ENCODE measurements at places on chromosomes 6 and 20.

- DNase-seq, result no peak
Observed at GRCh38 chr6:169890901-169891300, 139.5 kb downstream of the ERMARD start.

- peak; percentile 36 for DNase-seq
Observed at GRCh38 chr20:33909331-33909921, 84.3 kb upstream of the RALY start.

- no peak for DNase-seq
Observed at GRCh38 chr6:52725535-52726192, 37.6 kb downstream of the GSTA2 start.

DNA sequence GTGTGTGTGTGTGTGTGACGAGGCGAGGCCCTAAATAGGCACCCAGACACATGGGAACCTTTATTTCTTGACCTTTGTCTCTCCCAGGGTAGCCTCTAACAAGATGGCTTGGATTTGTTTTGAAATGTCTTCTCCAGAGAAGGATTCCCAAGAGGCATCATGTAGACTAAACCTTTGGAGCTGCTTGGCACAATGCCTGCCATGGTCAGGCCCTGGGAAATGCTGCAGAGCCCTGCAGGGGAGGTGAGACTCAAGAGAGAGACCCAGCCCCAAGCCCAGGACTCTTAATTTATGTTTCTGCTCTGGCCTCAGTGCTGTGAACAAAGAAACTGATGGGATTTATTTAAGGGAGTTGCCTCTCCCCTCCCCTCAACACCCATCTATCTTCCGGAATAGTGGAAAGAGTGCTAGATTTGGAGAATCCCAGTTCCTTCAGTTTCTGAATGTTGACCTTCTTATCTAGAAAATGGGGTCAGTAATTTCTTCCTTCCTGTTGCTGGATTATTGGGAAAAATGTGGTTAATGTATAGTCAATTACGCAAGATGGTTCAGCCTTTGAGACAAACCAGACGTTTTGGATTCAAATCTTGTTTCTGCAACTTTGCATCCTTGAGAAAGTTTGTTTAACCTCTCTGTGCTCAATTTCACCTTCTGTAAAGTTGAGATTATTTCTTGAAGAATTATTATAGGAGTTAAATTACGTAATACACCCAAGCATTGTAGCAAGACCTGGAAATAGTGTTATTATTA lies 434.8 kb downstream of the MAFB start:
- no peak for DNase-seq

GRCh38 chr6:112800439-112800838 lies 453.3 kb downstream of the RFPL4B start:
- DNase-seq, result no peak

GRCh38 chr20:61298661-61299060 lies 46.6 kb downstream of the CDH4 start:
- no peak for DNase-seq

DNA sequence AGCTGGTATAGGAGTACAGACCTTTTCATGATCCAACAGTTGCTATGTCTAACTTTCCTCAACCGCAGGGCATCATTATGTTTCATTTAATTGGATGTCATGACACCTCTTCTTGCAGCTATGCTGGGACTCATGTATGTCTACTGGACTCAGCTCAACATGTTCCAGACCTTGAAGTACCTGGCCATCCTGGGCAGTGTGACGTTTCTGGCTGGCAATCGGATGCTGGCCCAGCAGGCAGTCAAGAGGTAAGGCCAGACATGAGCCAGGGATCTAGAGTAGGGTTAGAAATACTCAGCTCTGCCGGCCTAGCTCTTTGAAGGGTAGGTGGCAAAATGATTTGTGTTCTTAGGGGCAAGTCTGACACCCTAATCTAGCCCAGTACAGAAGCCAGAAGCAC lies 25.2 kb downstream of the GHRH start:
- no peak for DNase-seq

DNA sequence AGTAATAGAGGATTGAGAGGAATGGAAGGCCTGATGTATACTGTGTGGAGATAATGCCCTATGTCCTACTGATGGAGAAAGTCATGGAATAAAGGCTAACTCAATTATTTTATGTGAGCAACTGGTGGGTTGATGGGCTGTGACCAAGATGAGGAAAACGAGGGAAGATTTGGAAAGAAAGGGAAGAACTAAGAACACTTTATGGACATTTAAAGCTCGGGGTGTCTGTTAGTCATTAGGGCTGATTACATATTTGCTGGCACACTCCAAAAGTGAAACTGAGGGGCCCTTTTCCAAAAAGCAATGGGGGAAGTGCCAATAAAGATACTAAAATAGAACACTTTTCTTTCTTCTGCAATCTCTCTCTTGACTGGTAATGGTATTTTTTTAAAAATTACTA lies 439.5 kb downstream of the PLCB1 start:
- DNase-seq, result no peak

DNA sequence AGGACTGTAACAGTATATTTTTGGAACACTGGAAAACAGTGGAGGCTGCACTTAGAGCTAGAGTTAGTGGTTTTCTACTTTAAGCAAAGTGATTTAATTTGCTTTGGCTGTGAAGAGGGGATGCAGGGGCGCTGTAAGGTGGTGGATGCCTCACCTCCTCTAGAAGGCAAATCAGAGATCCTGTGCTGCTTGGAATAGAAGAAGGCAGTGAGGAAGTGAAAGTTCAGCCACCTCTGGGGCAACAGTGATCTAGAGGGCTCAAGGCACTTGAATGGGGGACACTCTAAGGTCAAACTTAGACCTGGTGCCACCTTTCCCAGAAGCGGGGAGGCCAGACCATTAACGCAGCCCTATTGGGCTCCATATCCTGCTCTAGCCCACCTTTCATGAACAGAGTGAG lies 19.0 kb upstream of the SNRPB2 start:
- no peak for DNase-seq

DNA sequence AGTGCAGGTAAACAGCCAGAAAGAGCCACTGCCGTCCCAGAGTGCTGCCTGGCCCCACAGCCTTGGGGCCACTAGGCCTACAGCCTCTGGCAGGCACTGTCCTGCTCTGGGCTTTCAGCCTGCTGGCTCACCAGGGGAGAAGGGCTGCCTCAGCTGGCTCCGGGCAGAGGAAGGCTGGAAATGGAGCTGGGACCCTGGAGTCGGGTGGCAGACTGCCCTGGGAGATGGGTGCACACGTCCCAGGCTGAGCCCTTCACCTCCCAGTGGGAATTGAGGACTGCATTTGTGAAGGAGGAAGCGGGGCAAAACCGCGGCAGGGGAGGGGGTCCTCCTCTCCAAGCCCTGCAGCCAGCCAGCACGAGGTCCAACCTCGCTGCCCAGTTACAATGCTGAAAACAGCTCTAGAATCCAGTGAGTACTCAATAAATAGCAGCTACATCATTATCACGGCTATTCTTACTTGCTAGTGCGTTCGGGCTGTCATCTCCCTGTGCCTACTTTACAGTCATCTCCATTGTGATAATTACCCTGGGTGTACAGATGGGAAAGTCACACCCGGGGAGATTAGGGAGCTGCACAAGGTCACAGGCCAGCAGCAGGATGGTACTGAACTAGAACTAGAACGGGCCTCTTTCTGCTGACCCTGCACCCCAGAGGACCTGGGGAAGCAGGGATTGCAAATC lies 13.1 kb downstream of the ACSS1 start:
- no peak for DNase-seq

DNA sequence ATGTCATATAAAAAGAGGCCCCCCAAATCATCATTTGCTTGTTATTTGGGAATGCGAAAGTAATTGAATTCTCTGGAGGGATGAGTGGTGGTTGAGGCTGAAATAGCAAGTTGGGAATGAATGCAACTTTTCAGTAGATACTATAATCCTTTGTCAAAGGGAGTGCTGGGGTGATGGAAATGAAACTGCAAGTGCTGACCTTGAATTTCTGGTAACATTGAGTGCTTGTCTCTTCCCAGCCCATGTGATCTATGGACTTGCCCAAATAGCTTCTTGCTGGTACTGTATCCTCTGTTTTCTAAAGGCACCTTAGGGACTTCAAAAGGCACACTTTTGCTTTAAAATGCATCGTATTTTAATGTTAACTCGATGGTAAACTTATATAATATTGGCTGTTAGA lies 14.8 kb downstream of the PAQR8 start:
- peak; percentile 20 for DNase-seq

GRCh38 chr20:17202673-17203072 lies 24.2 kb upstream of the PCSK2 start:
- no peak for DNase-seq

GRCh38 chr20:663315-664090 lies 10.5 kb upstream of the SRXN1 start:
- DNase-seq, result no peak

- no peak for DNase-seq
Observed at GRCh38 chr6:62980724-62981123, 230.5 kb upstream of the FKBP1C start.

DNA sequence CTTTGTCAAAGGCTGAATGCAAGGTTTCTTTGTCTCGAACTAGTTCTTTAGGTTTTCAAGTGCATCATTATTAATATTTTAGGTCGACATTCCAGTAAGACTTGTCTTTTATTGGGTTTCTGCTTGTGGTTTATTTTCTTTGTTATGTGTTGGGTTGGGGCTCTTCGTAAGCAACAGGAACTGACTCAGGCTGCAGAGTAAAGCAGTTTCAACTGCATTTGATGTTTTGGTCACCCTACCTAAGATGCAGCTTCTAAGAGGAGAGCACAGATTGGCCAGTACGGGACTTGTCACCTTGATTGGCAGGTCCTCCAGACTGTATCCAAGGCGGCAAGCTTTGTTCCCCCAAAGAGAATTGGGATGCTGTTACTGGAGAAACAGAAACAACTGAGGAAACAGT lies 149.5 kb upstream of the SULF2 start:
- DNase-seq, result no peak

DNA sequence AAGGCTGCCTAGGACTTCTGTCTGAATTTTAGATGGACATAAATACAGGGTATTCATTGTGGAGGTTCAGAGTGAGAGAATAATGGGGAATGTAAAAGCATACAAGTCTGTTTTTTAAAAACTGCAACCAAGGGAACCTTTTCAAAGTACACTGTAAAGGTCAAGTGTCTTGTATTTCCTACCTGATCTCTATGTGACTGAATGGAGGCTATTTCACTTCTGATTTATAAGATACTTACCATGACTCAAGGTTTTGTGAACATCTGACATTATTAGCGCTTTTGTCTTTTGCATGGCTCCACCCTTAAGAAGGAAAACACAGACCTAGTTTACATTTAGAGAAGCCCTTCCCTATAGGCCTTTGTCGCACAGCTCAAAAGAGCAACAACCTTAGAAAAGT lies 126.5 kb downstream of the ZFAND3 start:
- no peak for DNase-seq

DNA sequence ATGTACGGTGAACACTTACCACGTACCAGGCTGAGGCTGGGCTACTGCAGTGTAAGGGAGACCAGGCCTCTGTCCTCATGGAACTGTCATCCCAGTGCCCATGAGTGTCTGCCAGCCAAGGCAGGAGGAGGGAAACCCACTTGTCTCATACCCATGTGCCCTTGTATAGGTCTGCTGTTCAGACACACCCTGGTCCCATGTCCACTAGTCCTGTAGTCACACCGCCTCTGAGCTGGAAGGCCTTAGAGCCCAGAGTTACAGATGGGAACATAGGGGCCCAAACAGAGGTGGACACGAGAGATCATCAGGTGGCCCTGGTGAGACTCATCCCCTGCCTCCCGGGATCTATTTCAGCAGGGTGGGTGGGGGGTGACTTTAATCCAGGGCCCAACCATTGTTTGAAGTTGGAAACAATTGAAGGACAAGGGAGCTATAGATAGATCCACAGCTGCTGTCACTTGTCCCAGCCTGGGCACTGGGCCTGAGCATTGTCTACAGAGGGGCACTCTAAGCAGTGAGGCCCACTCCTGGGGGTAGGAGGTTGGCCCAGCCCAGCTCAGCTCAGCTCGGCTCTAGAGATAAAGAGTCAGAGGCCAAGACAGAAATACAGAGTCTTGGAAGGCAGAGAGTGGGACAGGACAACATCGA lies 14.6 kb downstream of the MYH7B start:
- no peak for DNase-seq

GRCh38 chr6:116268589-116269293 lies 11.0 kb downstream of the TSPYL1 start:
- DNase-seq, result peak; percentile 85

DNA sequence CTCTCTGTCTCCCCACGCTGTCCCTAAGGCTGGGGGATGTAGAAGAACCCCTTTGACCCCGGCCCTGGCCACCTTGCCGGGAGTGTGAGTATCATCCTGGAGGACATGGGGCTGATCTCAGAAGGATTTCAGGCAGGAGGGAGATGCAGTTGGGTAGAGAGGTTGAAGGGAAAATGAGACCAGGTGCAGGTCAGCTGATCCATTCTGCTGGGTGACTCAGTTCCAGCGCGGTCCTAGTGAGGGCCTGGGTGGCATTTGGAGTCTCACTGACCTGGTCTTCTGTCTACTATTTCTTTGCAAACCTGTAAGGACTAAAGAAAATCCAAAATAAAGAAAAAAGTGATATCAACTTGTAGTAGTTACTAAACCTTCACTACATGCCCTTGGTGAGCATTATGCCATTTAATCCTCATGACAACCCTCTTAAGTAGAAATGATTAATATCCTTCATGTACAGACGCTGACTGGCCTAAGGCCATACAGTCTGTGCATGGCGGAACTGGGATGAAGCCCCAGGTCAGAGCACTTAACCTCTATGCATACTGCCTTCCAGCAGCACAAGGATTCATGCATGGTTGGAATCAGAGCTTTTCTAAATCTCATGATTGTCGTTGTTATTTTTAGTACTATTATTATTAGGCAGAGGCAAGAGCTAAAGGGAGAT lies 106.3 kb downstream of the ZDHHC14 start:
- DNase-seq, result no peak

DNA sequence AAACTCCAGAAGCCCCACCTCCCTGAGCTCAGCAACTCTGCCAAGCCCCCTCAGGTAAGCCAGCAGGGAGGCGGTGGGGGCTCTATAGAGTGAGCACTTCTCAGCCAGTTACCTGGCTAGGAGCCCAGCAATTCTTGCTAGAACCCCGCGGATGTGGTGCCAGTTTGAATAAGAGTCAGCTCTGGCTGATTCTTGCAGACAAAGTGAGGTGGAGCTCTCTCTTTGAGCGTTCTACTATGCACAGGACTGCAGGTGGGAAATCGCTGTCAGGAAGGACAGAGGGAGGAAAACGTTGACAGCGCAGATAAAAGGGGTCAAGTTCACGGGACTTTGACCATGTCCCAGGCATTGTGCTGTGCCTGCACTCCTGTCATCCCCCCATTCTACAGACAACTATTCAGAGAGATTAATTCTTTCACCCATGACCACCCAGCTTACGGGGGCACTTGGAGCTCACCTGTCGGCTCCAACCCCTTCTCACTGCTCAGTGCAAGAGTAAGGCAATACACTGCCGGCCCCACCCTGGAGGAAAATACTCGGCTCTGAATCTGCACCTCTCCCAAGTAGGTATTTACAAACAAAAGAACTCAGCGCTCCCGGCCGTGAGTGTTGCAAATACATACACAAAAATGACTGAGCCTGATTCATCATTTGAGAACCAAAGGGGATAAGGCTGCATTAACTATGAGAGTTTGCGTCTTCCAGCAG lies 92.9 kb downstream of the ANKRD60 start:
- DNase-seq, result no peak

- no peak for DNase-seq
Observed at GRCh38 chr6:138787138-138787537, 8.7 kb upstream of the ECT2L start.

GRCh38 chr20:36629719-36630681 lies 16.0 kb downstream of the SLA2 start:
- no peak for DNase-seq

- DNase-seq, result peak; percentile 50
Observed at GRCh38 chr6:52305948-52306767, 21.6 kb upstream of the MCM3 start.

Data from umbilical cord (tissue), 2 donors.